ENCODE measurements at places on chromosomes 5 and 9.

- no peak for DNase-seq
Measured at GRCh38 chr9:16255217-16255616, 615.3 kb downstream of the BNC2 start.

DNA sequence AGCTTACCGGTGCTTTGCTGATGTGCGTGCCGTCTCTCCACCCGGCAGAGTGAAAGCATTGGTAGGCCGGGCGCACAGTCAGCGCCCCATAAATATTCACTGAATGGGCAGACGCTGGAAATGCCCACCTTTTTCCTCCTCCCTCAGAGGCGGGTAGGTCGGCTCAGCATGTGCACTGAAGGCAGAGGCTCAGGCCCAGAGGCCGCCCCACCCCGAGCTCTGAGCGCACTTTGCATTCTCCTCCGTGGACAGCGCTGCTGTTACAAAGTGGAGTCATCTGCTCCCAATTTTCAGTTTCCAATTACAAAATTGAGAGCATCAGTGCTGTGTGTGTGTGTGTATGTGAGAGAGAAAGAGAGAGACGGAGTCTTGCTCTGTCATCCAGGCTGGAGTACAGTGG is 10.6 kb downstream of the UCK1 start:
- DNase-seq = no peak

- DNase-seq = no peak
Measured at GRCh38 chr9:21711504-21711903, 90.9 kb upstream of the MTAP start.

GRCh38 chr5:148957591-148958202 is 105.2 kb downstream of the SH3TC2 start:
- DNase-seq = no peak

GRCh38 chr5:98401656-98402055 is 371.8 kb upstream of the RGMB start:
- DNase-seq = no peak

- DNase-seq = no peak
Measured at GRCh38 chr5:6632324-6632887, 438 bp downstream of the NSUN2 start.

- DNase-seq = no peak
Measured at GRCh38 chr9:106478727-106479126, 384.2 kb upstream of the ZNF462 start.

DNA sequence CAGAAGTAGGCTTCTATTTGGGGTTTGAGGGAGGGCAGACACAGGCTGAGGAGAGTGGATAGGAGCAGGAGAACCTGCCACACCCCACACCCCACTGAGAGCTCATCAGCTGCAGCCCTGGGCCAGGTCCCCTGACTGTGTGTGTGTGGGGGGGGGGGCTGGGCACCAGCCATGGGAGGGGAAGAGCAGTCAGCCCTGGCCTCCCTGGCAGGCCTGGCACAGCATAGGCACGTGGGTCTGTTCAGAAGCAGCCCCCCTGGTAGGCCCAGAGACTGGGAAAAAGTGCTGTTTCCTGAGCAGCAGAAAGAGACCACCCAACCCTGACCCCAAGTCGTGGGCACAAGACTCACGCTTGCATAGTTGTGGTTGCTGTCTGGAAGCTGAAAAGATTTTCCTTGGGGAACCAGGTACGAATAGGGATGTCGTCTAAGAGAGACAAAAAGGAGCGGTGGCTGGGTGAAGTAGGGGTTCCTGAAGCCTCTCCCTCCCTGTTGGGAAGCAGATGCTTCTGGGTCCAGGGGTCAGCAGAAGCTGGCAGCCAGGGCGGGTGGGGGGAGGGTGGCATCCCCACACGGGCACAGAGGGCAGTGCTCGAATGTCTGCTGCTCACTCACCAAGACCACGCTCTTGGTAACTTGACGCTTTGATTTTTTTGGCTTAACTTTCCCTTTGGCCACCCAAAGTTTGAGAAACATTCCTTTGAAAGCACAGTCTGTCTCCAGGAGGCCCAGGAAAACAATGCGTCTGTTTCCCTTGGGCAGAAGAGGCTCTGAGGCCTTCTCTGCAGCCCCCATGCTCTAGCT is 2.9 kb downstream of the NSMF start:
- no peak for DNase-seq

DNA sequence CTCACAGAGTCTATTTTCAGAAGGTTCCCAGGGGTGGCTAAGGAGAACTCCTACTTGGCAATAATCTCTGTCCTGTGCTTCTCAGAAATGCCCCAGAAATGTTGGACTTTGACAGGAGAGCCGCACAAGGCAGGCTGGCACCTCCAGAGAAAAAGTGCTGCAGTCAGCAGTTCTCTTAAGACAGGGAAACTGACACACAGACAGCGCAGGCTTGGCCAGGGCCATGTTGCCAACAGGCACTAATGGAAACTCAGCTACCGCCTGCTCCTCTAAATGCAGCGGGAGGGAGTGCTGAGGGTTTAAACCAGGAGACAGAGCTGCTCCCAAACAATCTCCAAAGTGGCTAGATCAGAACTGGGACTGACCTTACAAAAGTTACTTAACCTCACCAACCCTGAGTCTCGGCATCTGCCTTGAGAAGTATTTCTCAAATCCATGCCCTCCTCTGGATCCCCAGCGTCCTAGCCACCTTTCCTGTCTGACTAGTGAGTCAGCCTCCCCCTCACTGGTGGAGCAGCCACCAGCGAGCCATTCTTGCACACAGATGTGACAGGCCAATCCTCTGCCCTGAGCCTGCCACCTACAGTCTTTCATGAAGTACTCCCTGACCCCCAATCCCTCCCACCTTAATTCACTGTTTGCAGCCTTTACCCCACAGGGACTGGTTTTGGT is 186.4 kb downstream of the CDK5RAP2 start:
- no peak for DNase-seq

DNA sequence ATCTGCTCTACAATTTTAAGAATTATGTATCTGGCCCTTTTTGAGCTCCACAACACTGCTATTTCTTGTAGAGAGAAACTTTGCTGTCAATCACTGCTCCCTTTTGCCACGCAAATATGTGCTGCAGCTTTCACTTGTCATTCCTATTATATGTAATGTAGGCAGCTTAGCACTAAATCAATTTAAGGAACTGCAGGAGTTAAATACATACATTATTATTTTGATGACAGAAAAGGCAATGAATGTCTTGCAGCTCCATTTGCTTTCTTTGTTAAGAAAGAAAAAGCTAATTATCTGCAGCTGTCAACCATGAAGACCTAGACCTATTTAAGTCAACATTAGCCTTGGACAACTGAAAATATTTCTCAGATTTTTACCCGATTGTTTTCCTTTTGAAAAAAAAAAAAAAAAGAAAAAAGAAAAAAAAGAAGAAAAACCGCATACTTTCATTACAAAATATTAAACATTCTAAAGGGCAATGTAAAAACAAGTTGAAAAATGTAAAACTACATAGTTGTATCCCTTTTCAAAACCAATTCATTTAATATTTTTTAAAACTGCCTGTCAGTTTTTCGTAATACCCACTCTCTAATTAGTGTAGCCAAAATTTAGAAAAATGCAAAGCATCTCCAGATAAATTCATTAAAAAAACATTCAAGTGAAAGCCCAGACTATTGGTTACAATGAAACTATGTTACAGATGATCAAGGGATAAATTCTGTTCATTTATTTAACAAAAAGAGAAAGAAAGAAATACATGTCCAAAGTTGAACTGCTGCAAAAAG is 57.2 kb downstream of the RFX3 start:
- no peak for DNase-seq

DNA sequence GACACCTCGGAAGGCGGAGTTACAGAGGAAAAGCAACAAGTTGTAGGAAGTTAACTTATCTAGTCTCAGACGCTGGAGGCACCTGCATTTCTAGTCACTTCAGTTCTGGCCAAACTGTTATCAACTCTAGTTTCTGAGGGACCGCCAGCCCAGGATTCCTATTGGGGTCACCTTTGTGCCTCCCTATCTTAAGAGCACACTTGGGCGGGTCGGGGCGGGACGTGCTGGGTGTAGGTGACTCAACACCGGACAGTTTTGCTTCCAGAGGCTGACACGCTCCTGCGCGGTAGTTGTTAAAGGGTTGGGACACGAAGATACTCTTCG is 679 bp upstream of the KDM4C start:
- peak; percentile 69 for DNase-seq

DNA sequence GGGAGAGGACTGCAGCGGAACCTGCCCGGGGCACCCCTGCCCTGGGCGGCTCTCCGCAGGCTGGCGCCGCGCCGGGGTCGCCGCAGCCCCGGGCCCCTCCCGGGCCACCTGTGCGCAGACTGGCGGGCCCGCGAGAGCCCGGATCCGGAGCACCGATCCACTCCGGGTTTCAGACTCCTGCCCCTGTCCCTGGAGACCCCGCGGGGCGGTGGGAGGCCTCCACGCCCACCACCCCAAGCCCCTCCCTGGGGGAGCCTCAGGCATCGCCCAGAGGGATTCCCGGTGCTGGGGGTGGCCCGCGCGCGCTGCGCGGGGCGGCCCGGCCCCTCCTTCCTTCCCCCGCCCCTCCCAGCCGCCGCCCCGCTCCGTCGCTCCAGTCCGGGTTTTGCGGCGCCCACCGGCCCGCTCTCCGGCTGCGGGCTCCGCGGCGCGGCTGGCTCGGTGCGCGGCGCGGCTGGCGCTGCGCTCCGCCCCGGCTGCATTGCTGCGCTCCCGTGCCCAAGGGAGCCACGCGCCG is at the start of gene UNC5A:
UNC5A (plus strand) TSS at position 479 of the 517 bp plus-strand sequence. CDS start 192 bp downstream, outside the sequence.
- no peak for DNase-seq

DNA sequence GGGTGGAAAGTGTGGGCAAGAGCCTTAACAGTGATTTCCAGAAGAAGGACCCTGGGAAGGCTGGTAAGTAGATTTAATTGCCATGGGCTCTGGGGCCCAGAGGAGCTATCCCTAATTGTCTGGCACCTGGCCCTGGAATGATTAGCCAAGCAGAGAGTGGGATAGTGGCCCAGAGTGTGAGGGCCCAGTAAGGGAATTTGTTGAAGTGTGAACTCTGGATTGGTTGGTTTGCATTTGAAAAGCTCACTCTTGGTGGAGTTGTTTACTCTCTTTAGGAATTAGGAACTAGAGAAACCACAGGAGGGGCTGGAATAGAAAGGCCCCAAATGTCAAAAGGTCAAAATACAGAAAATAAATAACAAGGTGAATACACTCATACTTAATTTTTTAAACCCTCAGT is 207.1 kb downstream of the GABRG2 start:
- DNase-seq = no peak

DNA sequence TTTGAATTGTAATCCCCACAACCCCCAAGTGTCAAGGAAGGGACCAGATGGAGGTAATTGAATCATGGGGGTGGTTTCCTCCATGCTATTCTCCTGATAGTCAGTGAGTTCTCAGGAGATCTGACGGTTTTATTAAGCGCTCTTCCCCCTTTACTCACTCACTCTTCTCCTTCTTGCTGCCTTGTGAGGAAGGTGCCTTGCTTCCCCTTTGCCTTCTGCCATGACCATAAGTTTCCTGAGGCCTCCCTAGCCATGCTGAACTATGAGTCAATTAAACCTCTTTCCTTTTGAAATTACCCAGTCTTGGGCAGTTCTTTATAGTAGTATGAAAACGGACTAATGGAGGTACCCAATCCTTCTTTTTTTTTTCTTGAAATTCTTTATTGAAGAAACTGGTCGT is 2.2 kb upstream of the CEP120 start:
- no peak for DNase-seq

GRCh38 chr5:135069895-135070657 is 36.0 kb upstream of the PITX1 start:
- no peak for DNase-seq
